ENCODE measurements at places on chromosomes 16 and 17.

- DNase-seq = no peak
These were observed 178.4 kb upstream of the C17orf78 start for GRCh38 chr17:37197336-37197735.

DNA sequence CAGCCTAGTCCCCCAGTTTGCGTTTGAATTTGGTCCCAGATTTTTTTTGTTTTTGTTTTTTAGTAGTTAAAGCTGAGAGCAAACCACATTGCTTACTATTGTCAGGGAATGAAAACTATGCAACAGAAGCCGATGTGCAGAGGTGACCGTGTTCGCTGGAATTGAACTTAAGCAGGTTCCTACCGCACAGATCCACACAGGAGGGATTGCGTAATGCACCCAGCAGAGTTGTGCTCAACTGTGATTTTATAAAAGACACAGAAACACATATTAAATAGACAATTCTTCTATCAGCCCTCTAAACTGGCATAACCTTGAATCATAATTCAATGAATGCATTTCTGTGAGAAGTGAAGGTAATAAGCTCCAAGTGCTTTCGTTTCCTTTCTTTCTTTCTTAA, 443.0 kb downstream of the WWOX start:
- DNase-seq = no peak

DNA sequence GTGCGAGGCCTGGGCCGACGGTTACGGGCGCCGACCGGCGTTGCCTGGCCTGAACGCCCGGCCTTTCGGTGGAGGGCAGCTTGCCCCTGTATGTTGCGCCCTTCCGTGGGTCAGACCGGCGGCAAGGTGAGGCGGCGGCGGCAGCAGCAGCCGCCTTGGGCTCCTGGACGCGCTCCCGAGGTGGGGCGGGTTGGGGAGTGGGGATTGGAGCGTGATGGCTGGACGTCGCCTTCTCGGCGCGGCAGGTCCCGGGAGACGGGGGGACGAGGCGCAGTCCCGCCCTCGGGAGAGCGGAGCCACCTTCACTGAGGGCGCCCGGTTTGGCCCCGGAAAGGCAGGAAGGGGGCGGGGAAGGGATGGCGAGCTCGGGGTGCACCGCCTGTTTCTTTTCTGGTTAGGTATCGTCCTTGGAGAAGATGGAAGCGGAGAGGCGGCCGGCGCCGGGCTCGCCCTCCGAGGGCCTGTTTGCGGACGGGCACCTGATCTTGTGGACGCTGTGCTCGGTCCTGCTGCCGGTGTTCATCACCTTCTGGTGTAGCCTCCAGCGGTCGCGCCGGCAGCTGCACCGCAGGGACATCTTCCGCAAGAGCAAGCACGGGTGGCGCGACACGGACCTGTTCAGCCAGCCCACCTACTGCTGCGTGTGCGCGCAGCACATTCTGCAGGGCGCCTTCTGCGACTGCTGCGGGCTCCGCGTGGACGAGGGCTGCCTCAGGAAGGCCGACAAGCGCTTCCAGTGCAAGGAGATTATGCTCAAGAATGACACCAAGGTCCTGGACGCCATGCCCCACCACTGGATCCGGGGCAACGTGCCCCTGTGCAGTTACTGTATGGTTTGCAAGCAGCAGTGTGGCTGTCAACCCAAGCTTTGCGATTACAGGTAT, 671 bp downstream of the DGKE start:
- peak; percentile 58 for DNase-seq

GRCh38 chr16:70805380-70805779, 4.4 kb upstream of the VAC14 start:
- no peak for DNase-seq

- DNase-seq = no peak
These were observed 29.4 kb downstream of the NARF start for GRCh38 chr17:82487910-82488309.

GRCh38 chr17:79538291-79538690, 72.6 kb downstream of the RBFOX3 start:
- DNase-seq = no peak

GRCh38 chr16:23433261-23433920, 19.6 kb downstream of the COG7 start:
- DNase-seq = no peak

DNA sequence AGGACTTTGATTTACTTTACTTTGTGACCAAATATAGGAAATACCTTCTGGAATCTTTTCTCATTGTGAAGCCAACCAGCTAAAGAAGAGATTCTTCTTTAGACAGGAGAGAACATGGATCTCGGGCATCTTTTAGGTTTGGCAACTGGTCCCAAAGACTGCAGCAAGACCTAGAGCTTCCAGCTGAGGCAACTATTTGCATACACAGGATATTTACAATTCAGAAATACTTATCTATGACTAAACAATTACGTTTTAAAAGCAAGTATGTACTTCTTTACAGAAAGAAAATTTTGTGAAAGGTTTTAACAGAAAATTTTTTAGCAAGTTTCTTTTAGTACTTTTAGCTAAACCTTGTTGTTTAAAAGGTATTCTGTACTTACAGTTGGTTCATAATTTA, 106.5 kb downstream of the MAP2K4 start:
- DNase-seq = no peak

- DNase-seq = no peak
These were observed 22.1 kb downstream of the TMEM94 start for GRCh38 chr17:75478508-75478907.

GRCh38 chr17:83054518-83055125, 24.8 kb upstream of the METRNL start:
- DNase-seq = no peak

GRCh38 chr17:6487251-6488007, 43.2 kb downstream of the PIMREG start:
- no peak for DNase-seq

GRCh38 chr17:55344514-55344997, 77.1 kb downstream of the MMD start:
- no peak for DNase-seq

DNA sequence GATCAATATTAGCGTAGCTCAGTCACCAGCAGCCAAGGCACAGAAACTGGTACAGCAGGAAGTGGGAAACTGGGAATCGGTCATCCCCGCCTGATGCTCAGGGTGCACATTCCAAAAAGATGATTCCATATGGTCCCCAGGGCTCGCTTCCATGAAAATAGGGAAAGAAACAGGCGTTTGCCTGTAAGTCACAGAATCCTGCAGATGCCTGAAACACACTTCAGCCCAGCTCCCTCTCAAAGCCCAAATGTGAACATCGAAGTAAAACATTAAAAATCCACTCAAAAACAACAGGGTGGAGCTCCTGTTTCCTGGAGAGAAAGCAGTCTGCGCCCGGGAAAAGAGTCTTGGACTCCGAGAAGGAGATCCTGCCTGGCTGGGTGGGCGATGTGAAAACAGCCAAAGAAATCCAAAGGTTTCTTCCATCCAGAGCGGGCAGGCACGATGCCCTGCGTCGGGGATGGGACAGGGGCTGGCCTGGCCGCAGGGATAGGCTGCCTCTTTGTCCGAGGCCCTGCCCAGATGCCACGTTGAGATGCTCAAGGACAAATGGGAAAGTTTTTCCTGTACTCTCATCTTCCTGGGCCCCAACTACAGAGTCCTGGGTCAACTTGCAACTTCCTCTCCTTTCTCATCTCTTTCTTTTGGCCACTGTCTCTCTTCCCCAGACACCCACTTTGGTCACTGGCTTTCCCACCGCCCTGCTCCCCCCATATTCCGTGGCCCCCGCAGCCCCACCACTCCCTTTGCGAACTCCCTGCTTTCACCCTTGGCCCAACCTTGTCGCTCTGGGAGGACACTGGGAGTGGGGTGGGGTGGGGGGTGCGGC, 743 bp downstream of the WIPI1 start:
- no peak for DNase-seq

GRCh38 chr17:76528528-76529223, 8.8 kb downstream of the CYGB start:
- no peak for DNase-seq

- DNase-seq = no peak
These were observed 1.1 kb downstream of the ARL4D start for GRCh38 chr17:43399839-43400328.

GRCh38 chr16:85531516-85531915, 81.6 kb upstream of the GSE1 start:
- DNase-seq = no peak

- DNase-seq = no peak
These were observed 2.5 kb upstream of the MRPS23 start for GRCh38 chr17:57852092-57852954.

DNA sequence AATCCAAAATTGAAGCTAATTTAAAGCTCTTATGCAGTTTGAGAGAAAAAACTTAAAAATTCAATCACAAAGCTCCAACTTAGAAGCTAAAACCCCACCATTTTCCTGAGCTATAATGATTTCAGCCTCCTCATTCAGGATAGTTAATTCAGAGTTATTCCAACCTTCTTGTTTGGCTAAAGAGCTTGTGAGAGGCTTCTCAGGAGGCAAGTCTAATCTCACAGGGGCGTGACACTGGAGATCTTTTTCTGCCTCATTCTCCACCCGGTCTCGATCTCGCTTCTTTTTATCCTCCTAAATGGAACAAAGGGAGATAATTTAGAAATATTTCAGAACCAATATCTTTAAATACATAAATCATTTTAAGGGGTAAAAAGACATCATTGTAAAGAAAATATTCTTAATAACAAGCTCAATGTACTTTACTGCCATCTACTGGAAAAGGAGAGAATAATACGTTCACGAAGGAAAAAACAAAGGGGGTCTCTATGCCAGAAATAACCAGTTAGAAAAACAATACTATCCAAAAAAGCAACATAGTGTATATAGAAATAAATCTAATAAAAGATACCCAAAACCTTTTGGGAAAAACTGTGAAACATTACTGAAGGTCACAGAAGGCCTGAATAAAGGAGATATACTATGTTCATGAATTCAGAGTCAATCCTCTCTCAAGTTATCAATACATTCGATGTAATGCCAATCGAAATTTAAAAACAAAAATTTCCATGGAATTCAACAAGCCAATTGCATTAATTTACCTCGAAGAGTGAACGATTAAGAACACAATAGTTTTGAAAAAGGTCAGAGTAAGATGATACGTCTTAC, 13.9 kb downstream of the BRD7 start:
- peak; percentile 39 for DNase-seq

DNA sequence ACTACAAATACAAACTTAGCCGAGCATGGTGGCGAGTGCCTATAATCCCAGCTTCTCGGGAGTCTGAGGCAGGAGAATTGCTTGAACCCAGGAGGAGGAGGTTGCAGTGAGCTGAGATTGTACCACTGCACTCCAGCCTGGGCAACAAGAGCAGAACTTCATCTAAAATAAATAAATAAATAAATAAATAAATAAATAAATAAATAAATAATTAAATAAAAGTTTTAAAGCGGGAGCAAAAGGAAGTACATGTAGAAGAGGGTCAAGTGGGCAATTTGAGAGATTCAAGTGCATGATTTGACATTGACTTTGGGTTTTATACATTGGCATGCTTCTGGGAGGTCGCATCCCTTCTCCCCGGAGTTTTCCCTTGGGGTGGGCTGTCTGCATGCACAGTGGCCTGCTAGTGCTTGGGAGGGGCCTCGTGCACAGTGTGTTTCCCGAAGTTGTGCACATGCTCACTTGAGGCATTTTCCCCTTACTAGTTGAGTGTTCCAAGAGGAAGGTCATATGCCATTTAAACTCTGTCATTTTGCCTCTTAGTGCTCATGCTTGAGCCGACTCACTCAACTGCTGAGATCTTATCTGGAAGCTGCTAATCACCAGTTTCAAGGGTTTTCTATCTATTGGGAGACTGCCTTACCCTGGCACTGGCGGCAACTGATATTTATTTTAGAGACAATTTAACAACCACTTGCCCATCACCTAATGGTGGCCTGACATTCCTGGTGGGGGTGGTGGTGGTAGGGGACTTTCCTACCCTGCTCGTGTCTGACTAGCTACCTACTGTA, 193.2 kb upstream of the MPHOSPH6 start:
- DNase-seq = no peak

- DNase-seq = no peak
These were observed 7.0 kb downstream of the ZNF598 start for GRCh38 chr16:2002406-2003230.

GRCh38 chr16:56462064-56462796, 10.9 kb downstream of the OGFOD1 start:
- no peak for DNase-seq

DNA sequence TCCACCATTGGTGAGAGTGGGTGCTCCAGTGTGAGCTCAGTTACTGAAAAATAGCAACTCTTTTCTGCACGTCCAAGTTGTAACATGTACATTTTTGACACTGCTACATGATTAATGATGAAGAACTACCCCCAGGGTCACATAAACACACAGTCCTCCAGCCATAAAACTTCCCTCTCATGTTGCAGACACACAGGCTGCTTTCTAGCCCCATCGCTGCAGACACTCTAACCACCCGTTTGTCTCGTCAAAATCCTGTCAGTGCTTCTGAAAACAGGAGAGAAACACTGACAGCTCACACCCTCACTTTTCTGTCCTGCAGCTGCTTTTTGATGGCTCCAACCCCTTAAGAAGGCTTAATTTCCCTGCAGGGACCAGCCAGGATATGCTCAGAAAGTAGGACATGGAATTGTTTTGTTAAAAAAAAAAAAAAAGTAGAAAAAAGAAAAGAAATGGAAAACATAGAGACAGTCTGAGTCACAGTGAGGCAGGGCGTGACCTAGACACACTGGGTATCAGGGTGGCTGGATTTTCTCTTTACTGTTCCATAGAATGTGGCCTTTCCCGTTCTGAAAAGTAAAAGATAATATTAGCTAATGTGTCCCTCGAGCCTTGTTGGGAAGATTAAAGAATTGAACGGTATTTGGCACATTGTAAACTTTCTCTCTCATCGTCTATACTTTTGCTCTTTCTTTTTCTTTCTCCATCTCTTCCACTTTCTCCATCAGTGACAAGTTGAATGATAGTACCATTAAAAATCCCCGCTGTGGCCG, 20.7 kb upstream of the CCL5 start:
- DNase-seq = no peak

GRCh38 chr17:8056976-8057625, 18.2 kb downstream of the ALOX15B start:
- no peak for DNase-seq

- DNase-seq = no peak
These were observed 32.0 kb downstream of the LMF1 start for GRCh38 chr16:938752-939151.

DNA sequence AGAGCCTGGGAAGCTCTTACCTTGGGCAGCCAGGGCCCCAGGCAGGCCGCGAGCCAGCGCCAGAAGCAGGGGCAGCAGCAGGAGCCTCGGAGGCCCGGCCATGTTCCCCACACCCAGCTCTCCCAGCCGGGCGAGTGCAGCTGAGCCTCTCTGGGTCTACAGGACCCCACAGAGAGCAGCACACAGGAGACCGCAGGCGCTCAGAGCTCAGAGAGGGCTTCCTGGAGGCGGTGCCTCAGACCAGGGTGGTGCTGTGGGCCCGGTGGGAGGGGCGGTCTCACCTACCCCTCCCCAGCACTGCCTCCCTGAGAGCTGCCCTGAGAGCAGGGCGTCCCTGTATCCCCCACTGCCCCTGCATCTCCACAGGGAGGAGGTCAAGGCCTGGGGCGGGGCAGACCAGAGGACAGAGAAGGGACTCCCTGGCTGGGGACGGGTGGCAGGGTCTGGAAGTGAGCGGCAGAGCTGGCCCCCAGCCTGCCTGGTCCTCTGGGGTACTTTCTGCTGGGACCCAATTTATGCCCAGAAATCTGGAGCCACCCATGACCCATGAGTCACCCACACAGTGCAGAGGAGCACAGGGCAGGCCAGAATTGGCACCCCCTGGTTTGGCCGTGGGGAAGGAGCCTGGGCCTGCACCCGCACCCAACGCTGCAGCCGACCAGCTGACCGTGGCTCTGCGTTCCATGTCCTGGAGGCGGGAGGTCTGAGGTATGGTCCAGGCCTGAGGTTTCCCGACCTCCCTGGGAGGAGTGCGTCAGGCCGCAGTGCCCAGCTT, at the start of gene CD7:
Gene CD7, minus strand, starts transcription at position 215 of the 775 bp plus-strand sequence. Its CDS starts 113 bp downstream, at position 102.
- DNase-seq = no peak
